ENCODE measurements at places on chromosomes 5 and 9.

DNA sequence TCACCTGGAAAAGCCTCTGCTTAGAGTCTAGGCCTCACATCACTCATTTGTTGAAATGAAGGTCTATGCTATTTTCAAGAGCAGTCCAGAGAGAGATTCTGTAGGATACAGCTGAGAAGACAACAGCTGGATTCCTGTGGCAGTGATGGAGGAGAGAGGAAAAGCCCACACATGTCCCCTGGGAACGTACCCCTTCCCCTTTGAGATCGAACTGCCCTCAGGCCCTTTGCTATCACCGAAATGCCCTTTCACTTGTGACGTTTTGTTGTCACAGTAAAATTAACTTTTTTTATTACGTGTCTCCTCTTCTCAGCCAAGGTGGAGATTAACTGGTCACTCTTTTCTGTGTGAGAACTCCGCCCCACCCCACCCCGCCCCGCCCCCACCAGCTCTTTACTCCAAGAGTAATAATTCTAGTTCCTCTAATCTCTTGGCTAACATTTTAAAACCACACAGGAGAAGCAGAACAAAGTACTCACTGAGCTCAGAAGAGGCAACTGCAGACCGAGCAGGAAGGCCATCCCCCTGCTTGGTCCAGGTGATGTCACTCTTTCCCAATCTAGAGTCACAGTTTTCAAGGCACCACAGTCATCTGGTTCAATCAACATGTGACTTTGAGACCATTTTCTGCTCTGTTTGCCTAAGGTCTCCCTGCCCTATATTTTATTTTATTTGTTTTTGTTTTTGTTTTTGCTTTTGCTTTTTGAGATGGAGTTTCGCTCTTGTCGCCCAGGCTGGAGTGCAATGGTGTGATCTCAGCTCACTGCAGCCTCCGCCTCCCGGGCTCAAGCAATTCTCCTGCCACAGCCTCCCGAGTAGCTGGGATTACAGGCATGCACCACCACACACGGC, 105.6 kb downstream of the SUSD1 start:
- DNase-seq: no peak

GRCh38 chr5:100595152-100595811, 60.1 kb downstream of the FAM174A start:
- no peak for DNase-seq

DNA sequence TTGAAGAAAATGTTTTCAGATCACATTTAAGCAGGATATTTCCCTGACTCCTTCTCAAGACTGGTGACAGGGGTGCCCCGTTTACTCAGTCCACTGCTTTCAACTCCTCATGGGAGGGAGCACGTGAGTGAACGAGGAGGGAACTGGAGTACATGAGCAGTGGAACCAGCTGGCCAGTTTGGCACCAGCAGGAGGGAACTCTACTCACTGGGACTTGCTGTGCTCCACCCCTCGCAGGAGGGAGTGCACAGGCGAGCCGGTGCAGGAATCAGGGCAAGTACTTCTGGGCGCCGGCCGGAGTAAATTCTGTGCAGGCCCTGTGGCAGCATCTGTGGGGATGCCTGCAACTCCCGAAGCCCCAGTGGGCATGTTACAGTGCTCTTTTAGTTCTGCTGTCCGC, 1941.1 kb upstream of the C9orf72 start:
- DNase-seq: no peak

- DNase-seq: no peak
Measured at GRCh38 chr5:55234121-55234700, 803 bp upstream of the CCNO start.

DNA sequence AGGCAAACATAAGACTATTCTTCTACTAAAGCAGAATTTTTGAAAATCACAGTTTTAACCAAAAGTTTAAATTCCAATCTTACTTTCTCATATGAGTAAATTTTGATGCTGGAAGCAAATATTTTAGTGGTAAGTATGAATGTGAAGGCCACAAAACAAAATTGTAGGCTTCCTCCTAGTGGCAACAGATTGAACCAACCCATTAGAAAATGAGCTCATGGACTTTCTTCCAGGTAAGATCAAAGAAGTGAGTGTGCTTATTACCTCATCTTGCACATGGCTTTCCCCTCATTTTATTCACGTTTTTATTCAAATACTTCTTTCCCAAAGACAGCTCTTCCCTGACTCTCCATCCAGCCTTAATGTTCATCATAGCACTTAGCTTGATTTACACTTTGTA, 16.5 kb upstream of the RLN2 start:
- DNase-seq: no peak

DNA sequence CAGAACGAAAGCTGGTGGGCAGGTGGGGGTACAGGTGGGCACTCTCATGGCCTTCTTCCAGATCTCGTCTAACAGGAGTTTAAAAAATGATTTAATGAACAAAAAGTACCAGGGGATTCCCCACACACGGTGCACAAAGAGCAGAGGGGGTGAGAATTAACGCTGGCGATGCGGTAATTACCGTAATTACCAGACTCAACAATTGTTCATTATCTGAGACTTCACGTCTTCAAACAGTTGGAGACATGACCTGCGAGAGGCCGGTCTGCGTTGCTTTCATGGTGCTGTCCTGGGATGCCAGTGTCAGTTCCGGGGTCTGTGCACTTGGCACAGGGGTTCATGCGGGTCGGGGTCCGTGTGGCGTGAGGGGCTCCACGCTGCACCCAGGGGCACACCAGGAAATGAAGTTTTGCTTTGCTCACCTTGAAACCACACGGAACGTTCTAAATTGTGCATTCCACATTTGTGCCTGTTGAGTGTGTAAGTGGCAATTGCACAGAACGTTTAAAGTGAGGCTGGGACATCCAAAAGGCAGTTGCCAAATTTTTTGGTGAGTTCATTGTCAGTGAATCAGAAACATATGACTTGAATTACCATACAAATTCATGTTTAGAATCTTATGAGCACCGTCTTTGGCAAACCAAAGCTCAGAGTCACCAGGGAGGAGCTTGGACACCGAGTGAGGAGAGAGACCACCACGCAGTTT, 256.4 kb upstream of the IRX1 start:
- no peak for DNase-seq

DNA sequence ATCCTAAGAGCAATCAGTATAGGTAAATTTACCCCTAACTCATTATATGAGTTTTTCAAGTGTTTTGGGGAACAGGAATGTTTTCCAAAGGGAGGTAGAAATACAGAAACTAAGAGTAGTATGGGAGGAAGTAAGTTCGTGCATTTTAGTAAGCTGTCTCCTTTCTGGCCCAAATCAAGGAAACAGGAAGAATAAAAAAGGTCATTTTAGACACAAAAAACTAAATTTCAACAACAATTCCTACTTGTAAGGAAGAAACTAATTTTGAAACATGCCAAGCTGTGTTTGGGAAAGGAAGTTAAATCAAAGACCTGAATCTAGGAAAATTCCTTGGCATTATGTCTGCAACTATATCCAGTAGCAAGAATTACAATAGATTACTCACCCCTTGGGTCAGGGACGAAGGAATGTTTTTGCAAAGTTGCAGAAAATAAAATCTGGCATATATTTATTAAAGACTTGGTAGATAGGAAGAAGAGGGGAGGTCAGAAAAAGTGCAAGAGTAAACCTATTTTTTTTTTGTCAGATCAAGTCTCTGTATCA, 6.5 kb upstream of the RPS6 start:
- no peak for DNase-seq

DNA sequence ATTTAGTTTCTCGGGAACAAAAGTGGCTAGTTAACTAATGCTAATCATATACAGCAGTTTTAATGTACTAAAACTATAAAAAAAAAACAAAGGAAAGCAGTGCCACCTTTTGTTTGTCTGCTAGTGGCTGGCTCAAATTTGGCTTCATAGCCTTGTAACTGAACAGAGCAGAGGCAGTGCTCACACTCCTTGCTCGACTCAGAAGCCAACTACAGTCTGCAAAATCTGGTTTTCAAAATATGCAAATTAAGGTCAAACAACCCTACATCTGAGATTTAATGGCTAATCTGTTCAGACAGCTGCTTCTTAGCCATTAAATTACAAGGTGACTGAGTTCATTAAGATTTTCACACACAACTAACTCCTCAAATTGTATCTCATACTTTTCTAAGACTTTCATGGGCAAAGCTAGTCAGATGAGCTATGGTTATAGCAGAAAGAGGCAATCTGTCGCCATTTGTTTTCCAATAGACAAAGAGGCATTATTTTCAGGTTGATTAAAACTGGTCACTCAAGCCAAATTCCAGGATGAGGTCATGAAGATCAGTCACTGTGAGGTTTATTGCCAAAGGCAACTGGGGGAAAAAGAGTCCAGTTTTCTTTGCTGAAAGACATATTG, 56.8 kb upstream of the EPB41L4A start:
- no peak for DNase-seq

DNA sequence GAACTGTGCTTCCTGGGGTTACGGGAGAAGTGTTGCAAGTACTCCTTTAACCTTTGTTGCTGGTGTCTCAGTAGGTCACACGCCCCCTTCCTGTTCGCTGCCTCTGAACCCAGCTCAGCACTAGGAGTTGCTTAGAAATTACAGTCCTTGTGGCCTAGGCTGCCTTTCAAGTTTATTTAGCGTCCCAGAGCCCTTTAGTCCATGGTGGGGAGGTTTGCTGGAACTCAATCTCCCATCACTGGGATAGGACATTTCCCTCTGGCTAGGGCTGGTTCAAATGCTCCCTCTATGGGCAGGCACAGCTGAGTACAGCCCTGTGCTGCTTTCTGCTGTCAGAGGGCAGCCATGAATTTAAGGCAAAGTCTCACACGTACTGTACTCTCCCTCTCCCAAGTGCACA, 4.7 kb downstream of the IFNA8 start:
- no peak for DNase-seq

- no peak for DNase-seq
Measured at GRCh38 chr9:91208837-91209236, 152.9 kb downstream of the AUH start.

DNA sequence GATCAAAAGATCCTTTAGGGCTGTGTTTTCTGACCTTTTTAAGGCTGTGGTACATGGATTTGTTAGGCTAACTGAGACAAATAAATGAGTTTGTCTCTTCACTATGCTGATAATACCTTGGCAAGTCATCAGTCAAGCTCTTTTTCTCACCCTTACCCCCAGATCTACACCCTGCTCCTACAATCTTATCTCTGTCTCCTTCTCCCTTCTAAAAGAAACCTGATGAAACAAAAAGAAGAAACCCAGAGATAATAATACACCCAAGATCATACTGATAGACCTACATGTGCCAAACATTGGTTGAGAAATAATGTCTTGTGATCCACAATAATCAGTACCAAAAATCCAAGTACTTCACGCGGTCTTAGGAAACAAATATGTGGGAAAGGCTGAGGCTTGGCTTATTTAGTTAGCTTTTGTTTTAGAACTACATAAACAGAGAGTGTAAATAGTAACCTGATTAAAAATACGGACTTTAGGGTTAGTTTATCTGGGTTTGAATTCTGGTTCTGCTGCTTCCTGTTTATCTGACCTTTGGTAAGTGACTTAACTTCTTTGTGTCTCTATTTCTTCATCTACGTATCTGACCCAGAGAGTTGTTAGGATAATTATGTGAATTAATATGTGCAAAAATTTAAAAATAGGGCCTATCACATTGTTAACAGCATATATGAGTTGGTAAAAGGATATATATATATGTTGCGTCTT, 24.8 kb upstream of the PDCD1LG2 start:
- DNase-seq: no peak

GRCh38 chr9:114790521-114790920, 15.3 kb downstream of the TNFSF15 start:
- DNase-seq: no peak

GRCh38 chr9:134443174-134444037, 117.2 kb downstream of the RXRA start:
- peak; percentile 78 for DNase-seq

GRCh38 chr9:76610011-76610352, 151.0 kb downstream of the GCNT1 start:
- DNase-seq: no peak

DNA sequence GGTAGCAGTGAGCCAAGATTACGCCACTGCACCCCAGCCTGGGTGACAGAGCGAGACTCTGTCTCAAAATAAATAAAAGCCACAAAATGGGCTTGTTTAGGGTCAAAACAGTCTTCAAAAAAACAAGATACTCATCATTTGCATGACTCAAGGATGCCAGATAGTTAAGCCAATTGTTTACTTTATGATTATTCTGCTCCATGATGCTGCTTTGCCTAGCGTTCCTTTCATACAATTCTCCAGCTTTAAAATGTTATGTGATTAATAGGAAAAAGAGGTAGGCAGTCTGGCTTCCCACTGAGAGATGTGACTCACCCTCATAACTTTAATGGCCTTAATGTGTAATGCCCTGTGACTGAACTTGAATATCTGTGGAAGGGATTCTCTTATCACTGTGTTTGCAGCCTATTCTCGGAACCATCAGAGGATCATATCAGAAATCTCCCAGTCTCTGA, 364.6 kb upstream of the TRPC7 start:
- DNase-seq: no peak

DNA sequence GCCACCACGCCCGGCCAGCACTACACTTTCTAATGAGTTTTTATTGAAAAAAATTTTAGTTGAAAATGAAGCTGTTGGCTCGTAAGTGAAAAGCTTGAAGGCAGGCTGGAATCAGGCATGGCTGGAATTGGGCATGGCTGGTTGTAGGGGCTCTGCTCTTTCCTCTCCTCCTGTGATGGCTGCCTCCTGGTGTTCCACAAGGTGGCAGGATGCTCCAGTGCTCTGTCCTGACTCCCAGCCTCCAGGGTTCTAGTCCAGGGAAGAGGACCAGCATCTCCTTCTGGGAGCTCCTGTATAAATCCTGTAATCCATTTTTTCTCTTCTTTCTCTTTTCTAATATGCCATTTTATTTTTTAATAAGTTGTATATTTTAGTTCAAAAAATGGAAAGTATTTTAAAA, 57.2 kb upstream of the DHFR start:
- no peak for DNase-seq

- DNase-seq: no peak
Measured at GRCh38 chr5:173011566-173011965, 28.0 kb downstream of the ATP6V0E1 start.

- DNase-seq: no peak
Measured at GRCh38 chr5:116359592-116359991, 215.0 kb downstream of the SEMA6A start.

DNA sequence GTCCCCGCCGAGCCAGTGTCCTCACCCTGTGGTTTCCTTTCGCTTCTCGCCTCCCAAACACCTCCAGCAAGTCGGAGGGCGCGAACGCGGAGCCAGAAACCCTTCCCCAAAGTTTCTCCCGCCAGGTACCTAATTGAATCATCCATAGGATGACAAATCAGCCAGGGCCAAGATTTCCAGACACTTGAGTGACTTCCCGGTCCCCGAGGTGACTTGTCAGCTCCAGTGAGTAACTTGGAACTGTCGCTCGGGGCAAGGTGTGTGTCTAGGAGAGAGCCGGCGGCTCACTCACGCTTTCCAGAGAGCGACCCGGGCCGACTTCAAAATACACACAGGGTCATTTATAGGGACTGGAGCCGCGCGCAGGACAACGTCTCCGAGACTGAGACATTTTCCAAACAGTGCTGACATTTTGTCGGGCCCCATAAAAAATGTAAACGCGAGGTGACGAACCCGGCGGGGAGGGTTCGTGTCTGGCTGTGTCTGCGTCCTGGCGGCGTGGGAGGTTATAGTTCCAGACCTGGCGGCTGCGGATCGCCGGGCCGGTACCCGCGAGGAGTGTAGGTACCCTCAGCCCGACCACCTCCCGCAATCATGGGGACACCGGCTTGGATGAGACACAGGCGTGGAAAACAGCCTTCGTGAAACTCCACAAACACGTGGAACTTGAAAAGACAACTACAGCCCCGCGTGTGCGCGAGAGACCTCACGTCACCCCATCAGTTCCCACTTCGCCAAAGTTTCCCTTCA, 1.4 kb downstream of the GLIS3 start:
- DNase-seq: no peak

- no peak for DNase-seq
Measured at GRCh38 chr9:75167281-75167680, 79.0 kb downstream of the OSTF1 start.
